COLO829 (cell line): ENCODE measurements at places on chromosomes 2 and 18.

DNA sequence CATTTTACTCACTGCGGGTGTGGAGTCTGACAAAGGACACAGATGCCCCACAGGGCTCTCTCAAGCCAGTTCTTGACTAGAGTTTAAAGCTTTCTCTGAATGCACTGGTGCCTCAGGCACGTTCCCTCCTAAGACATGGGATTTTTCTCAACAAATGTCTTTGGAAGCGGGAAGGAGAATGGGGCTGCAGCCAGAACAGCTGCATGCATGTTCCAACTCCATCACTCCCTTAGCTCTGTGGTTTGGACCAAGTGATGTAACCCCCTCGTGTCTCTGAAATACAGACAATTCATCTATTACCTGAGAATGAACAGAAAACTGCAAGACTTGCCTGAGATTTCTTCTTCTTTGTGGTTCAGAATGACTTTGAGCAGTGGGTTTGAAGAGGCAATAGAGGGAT is 141.7 kb upstream of the SERPINE2 start:
- DNase-seq, result no peak

- no peak for DNase-seq
These were observed 92.6 kb downstream of the LYPD6 start for GRCh38 chr2:149422991-149423338.

- DNase-seq, result peak; percentile 69
These were observed 113.9 kb upstream of the LTBP1 start for GRCh38 chr2:32832821-32833220.

DNA sequence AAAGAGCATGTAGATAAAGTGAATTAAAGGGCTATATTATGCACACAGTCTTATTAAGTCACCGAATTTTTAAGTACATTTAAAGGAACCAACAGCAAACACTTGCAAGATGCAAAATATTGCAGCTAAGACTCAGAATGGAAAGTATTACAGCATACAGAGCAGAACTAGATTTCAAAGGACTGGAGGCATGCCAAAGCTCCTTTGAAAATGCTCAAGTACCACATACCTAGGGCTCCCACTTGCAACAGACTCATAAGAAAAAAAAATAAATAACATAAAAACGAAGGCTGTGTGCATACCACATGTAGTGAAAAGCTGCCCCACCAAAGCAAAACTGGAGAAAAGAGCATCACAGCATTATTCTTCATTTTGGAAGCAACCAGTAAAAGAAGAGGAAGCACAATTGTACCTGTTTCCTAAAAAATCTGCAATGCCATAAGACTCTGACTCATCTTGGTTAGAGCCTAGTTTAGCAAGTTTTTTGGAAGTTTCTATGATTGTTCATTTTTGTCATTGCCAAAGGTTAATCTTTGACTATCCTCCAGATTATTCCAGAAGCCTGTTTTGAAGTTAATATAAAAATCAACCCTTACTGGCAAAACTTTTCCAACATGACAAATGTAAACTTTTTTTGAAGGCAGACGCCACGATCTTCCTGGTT is 306.0 kb upstream of the COL3A1 start:
- DNase-seq, result no peak

DNA sequence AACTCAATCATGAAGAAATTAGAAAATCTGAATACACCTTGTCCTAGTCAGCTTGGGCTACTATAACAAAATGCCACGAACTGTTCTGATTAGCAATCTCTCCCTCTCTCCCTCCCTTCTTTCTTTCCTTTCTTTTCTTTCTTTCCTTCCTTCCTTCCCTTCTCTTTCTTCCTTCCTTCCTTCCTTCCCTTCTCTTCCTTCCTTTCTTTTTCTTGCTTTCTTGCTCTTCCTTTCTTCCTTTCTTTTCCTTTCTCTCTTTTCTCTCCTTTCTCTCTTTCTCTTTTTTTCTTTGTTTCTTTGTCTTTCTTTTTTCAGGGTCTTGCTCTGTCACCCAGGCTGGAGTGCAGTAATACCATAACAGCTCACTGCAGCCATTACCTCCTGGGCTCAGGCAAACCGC is 23.6 kb upstream of the EMILIN2 start:
- no peak for DNase-seq

GRCh38 chr2:196182439-196183171 is 11.2 kb upstream of the STK17B start:
- no peak for DNase-seq

- DNase-seq, result no peak
These were observed 329.7 kb downstream of the FSIP2 start for GRCh38 chr2:186068139-186068801.

DNA sequence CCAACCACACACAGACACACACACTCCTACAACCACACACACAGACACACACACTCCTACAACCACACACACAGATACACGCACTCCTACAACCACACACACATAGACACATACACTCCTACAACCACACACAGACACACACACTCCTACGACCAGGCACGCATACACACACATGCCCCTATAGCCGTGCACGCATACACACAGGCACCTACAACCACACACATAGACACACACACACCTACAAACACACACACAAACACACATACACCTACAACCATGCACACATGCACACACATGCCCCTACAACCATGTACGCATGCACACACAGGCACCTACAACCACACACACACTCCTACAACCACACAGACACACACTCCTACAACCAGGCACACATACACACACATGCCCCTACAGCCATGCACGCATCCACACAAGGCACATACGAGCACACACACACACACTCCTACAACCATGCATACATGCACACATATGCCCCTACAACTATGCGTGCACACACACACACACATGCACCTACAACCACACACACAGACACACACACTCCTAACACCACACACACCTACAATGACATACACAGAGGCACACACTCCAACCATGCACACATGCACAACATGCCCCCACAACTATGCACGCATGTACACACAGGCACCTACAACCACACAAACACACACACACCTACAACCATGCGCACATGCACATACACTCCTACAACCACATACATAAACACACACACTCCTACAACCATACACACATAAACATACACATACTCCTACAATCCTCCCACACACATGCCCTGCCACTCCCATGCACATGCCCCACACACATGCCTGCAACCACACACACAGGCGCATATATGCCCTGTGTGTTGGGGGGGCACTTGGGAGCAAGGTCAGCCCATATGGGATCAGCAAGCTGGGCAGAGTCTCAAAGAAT is 19.1 kb upstream of the TEX51 start:
- DNase-seq, result no peak

DNA sequence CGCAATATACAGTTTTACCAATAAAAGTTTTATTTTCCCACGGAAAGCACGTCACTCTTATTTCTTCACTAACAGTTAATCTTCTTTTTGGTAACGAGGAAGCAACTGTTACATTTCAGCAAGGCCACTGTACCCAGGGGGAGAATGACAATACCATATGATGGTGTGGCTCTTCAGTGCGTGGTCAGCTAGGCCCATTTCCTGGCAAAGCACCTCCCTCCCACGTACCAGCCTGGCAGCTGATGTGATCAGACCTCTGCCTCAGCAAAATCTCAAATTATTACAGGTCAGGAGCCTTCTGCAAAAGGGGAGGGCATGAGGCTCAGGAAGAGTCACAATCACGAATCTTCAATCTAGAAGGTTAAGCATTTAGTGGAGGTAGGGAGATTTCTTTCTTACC is 55.4 kb downstream of the KLF7 start:
- no peak for DNase-seq

- DNase-seq, result no peak
These were observed 46.3 kb downstream of the PSMG2 start for GRCh38 chr18:12749121-12749520.
